Activated naive CD8-positive, alpha-beta T cell treated with anti-CD3 and anti-CD28 coated beads, Interleukin-2, amount 50 U/mL, for 16 hours (primary cell): ENCODE measurements at places on chromosomes 5 and 9.

DNA sequence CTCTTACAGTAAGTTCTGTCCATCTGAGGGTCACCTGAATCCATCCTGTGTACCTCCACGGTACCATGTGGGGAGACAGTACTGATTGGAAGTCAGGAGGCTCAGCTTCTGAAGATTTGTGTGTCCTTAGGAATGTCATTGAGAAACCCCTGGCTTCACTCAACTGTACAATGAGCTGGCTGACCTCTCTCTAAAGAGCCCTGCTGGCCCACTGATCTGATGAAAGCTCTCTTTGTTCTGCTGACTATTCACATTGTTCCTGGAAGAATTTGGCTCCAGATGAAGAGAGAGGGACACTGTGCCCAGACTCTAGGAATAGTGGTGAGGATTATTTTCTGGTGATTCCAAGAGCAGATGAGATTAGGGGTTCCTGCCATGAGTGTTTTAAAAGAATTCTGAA is 141.2 kb downstream of the LURAP1L start:
- DNase-seq: no peak

- DNase-seq: no peak
These were observed 155.4 kb upstream of the COL5A1 start for GRCh38 chr9:134486143-134486591.

DNA sequence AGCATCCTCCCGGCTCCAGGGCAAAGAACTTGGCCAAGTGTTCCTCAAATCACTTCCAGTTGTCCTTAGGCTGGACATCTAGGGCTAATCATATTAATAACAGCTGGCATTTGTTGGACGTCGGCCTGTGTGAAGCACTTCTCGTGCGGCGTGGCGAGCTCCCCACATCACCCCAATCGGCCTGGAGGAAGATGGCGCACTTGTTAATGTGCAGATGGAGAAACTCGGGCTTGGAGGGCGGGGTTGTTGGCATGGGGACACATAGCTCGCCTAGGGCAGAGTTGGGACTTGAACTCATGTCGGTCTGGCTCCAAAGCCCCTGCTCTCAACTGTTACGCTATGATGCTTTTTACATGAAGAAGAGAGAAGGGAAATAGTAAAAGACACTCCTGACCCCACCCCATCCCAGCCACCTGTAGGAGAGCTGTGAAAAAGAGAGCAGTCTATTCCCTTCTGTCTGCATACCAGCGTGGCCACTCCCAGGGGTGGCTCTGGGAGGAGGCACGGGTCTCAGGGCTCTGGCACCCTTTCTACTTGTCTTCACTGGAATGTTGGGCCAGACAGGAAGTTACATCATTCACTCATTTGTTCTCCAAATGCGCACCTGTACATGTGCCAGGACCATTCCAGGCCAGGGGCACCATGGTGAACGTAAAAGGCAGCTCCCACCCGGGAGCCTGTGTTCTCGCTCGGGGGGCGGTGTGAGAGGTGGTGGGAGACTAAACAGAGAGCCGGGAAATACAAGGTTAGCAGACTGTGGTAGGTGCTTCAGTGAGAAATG is 12.8 kb upstream of the NUP214 start:
- no peak for DNase-seq

- no peak for DNase-seq
These were observed 554.6 kb upstream of the RGMB start for GRCh38 chr5:98218838-98219237.

DNA sequence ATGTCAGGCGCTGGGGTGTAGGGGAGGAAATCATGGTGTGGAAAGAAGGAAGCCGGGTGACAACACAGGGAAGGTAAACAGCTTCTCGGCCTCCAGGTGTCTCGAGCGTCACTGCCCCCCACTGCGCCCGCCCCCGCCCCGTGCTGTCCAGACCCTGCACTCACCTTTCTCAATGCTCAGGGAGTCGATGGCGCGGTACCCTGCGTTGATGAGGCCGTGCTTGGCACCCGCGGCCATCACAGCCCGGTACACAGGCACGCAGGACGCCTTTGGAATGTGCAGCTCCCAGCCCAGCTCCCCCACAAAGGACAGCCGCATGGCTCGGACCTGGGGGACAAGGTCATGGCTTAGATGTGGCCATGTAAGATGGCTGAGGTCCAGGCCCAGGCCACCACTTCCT is 35.2 kb downstream of the DBH start:
- no peak for DNase-seq

DNA sequence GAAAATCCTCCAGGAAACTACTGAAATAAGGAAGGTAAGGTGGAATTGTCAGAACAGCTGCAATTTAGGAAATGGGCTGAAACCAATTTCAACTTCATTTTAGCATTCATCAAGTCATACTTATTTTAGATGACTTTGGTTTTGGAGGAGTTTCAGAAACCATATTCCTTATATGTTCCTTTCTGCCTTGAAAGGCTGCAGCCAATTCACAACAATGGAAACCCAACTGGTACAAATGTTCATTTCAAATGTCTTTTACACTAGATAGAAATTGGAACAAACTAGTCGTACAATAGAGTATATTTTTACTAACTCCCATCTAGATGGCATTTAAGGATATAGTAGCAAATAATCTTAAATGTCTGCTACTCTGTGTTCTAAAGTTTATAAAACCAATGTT is 82.6 kb upstream of the ANKH start:
- no peak for DNase-seq

- no peak for DNase-seq
These were observed 18.9 kb downstream of the PDE4D start for GRCh38 chr5:59874675-59875074.

DNA sequence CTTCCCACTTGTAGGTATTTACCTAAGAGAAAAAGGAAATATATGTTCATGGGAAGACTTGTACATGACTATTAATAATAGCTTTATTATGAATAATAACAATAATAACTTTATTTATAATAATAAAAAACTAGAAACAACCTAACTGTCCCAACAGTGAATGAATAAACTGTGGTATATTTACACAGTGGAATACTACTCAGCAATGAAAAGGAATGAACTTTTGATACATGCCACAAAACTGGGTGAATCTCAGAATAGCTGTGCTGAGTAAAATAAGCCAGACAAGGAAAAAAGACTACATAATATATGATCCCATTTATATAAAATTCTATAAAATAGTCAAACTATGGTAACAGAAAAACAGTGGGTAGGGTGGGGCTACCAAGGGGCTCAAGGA is 88.7 kb downstream of the SCAMP1 start:
- no peak for DNase-seq

GRCh38 chr5:39100851-39101396 is 26.7 kb upstream of the RICTOR start:
- DNase-seq: no peak

- DNase-seq: no peak
These were observed 24.1 kb downstream of the IL33 start for GRCh38 chr9:6239694-6240093.

GRCh38 chr9:121098567-121099198 is 23.9 kb downstream of the CNTRL start:
- no peak for DNase-seq

DNA sequence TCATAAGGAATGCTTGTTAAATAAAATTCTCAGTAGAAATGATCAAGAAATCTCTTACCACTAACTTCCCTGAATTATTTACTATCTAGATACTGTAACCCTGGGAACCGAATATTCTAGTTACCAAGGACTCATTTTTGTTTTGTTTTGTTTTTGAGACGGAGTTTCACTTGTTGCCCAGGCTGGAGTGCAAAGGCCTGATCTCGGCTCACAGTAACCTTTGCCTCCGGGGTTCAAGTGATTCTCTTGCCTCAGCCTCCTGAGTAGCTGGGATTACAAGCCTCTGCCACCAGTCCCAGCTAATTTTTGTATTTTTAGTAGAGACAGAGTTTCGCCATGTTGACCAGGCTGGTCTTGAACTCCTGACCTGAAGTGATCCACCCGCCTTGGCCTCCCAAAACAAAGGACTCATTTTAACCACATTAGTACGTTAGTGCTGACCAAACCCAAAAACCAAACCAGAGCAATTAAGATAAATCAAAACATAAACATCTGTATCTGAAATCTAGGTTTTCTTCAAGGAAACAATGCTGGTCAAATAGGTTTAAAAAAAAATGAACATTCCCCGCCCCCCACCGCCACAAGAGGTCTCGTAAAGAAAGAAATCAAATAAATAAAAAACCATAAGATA is 3.7 kb downstream of the TXN start:
- no peak for DNase-seq

DNA sequence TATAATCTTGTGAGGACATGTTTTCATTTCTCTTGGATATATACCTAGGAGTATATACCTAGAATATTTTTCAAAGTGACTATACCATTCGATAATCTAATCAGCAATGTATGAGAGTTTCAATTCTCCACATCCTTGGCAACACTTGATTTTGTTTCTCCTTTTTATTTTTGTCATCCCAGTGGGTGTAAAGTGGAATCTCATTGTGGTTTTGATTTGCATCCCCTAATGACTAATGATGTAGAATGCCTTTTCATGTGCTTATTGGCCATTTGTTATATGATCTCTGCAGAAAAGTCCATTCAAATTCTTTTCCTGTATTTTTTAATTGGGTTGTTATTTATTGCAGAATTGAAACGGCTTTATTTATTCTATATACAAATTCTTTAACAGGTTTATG is 15.2 kb downstream of the ZCCHC9 start:
- DNase-seq: no peak

DNA sequence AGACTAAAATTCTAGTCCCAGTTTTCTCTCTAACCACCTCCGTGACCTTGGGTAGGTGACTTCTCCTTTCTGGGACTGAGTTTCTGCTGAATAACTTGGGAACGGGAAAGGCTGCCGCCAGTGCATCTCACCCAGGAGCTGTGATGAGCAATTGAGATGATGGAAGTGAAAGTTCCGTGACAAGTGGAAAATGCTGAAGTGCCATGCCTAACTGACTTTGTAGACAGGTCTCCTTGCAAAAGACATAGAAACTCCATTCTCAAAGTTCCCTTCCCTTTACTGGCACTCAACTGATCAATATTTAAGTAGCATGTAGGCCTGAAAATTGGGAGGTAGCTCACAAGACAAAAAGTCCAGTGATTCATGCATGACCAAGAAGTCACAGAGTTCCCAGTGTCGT is 6.3 kb upstream of the ADAM19 start:
- DNase-seq: no peak

- DNase-seq: no peak
These were observed 44.4 kb upstream of the PRRC2B start for GRCh38 chr9:131349522-131349880.

- DNase-seq: no peak
These were observed 133.2 kb downstream of the ERCC6L2 start for GRCh38 chr9:96008502-96009222.

DNA sequence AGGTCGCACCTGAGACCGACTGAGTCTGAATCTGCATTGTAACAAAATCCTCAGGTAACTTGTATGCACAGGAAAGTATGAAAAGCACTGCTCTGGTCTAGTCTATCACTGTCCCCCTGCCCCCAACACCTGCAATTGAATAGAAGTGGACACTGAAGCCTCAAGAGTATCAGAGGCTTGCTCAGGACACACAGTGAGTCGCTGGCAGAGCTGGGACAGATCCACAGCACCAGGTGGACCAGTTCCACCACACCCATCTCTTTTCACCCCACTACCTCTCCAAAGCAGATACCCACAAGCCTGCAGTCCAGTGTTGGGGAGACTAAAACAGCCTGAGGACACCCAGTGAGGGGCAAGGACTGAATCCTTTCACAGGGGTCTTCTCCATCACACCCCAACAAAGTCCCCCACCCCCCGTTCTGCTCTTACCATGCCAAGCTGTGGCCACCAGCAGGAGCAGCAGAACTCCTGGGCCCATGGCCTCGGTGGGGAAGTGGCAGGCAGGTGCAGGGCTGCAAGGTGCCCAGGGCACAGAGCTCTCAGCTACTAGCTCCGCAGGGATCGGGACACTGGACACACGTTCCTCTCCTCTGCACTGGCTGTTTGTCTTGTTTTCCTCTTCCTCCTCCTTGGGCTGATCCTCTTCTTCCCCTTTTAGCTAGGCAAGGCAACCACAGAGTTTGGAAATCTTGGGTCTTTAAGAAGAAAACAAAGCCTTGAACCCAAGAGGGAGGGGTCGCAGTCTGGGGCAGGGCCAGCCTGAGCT is at the start of gene CSF1R:
Gene CSF1R, minus strand, starts transcription at position 605 of the 766 bp plus-strand sequence. Its CDS starts 127 bp downstream, at position 478.
- no peak for DNase-seq

GRCh38 chr5:95081500-95081960 is 203.4 kb downstream of the MCTP1 start:
- DNase-seq: no peak

DNA sequence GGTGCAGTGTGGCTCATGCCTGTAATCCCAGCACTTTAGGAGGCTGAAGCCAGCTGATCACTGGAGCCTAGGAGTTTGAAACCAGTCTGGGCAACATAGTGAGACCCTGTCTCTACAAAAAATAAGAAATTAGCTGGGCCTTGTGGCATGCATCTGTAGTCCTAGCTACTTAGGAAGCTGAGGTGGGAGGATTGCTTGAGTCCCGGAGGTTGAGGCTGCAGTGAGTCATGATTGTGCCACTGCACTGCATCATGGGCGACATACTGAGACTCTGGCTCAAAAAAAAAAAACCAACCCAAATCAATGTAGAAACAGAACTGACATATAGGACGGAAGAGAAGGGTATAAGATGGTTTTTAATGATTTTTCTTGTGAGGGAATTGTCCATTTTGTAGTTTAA is 27.7 kb downstream of the G3BP1 start:
- no peak for DNase-seq

DNA sequence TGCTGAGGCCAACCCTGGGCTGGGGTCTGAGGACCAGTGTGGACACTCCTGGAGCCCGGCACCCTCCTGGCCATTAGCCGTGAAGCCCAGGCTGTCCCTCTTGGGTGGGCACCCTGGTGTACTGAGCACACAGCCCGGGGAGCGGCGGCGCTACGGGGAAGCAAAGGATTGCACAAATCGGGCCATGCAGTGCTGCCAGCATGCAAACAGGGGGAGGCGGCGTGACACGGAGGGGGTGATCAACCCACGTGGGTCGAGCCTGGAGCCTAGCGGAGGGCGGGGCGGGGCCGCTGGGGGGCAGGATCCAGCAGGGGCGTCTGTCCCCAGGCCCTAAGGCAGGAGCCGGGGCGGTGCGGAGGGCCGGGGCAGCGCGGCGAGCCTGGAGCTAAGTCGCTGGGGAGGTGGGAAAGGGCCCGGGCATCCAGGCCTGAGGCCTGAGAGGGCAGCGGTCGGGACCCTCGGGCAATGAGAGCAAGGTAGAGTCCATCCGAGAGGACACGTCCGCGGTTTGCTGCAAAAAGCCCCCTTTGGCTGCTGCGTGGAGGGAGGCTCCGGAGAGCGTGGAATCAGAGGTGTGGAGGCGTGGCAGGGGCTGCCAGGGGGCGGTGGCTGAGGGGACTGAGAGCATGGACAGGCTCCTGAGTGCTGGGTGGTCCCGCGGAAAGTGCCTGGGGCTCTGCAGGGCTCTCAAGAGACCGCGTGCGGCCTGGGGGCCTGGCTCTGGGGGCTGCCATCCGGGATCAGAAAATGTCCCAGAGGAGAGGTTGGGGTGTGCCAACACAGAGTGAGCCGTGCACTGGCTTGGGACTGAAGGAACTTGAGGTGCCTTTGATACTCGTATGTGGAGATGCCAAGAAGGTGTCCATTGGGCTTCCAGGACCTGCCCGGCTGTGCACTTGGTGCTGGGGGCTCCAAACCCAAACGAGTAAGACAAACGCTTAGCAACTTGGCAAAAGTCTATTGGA is 94.2 kb downstream of the BARX1 start:
- DNase-seq: no peak
